ENCODE measurements at places on chromosomes 2 and 18.

- DNase-seq, result no peak
Observed at GRCh38 chr18:48304906-48305693, 104.1 kb downstream of the ZBTB7C start.

- no peak for DNase-seq
Observed at GRCh38 chr2:66217039-66217585, 217.8 kb upstream of the MEIS1 start.

- DNase-seq, result no peak
Observed at GRCh38 chr2:216424274-216424673, 12.0 kb downstream of the SMARCAL1 start.

DNA sequence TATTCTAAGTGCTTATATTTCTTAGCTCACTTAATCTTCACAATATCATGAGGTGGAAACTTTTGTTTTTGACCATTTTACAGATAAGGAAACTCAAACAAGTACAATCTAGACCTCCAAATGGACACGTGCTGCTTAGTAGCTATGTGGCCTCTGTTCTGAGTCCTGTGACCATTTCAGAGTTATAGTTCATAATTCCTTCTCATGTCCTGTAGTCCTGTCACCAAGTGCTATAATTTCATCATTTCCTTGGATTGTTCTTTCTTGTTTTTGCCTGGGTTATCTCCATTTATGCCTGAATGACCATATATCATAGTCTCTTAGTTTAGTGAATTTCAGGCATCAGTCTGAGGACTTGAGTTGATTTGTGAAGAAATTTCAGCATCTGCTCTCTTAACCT lies 91.7 kb downstream of the NUP35 start:
- no peak for DNase-seq

DNA sequence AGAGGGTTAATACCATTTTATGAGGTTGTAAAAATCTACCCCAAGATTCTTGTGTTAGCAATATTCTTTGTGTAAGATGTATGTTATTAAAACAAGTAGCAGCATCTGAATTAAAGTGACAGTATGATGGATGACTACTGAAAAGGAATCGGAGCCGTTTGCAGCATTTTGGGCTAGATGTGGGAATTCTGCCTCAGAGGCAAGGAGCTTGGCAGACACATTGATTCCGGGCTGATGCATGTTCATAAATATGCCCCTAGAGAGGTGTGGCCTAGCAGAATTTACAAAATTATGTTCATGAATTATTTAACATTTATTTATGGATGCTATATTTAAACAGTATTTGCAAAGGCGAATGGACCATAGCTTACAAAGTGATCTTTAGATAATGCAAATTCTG lies 389.0 kb upstream of the ETAA1 start:
- no peak for DNase-seq

DNA sequence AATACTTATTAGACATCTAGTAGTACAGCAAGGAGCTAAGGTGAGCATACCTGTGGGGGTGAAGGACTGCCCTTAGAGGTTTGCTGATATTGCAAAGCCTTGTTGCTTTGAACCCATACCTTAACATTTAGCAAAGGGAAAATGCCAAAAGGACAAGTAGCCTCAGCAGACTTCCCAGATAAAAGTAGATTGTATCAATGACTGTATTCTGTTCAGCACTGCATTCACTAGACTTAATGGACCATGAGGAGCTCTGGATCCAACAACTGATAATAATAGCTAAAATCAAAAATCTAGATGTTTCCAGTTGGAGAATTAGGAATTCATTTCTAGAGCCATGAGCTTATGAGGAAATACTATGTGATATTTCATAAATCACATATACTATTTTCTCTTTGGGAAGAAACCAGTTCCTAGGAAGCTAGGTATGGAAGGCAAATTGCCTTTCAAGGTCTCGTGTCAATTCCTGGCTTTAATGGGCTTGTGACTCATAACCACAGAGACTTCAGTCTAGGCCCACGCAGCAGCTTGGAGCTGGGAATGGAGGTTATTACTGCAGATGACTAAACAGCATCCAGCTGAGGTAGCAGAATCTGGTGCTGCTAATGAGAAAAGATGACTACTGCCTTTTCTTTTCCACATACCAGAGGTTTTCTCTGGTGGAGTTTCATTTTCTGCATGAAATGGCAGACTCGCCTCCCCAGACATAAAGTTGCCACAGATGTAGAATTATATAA lies 191.2 kb upstream of the NABP1 start:
- DNase-seq, result no peak

DNA sequence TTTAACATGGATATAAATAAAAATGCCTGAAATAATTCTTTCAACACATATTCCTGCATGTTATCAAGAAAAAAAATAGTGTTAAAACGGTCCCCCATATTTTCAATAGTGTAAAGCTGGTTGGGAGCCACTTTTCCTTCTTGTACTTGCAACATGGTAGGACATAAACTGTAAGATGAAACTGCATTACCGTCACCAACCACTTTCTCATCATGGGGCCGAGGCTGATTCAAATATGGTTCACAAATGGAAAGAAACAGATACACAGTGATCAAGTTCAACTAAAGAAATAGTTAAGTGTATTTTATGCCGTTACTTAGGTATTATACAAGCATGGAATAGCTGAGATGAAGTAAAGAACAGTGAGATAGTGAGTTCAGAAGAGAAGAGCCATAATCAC lies 360.7 kb downstream of the ZEB2 start:
- DNase-seq, result no peak

DNA sequence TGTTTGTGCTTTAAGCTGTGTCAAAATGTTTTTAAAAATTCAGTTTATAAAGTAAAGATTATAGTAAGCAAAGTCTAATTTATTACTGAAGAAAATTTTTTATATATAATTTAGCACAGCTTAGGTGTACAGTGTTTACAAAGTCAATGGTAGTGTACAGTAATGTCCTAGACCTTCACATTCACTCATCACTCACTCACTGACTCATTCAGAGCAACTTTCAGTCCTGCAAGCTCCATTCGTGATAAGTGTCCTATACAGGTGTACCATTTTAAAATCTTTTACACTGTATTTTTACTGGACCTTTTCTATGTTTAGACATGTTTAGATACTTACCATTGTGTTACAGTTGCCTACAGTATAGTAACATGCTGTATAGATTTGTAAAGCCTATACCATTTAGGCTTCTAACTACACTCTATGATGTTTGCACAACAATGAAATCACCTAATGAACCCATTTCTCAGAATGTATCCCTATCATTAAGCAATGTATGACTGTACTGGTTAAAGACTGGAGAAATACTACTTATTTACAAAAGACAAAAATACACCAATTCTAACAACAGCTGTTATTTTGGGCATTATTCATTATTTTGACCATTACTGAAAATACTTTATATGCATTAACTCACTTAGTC lies 95.1 kb downstream of the STRN start:
- no peak for DNase-seq

GRCh38 chr2:74424139-74424992 lies 2.8 kb downstream of the WDR54 start:
- no peak for DNase-seq

- DNase-seq, result no peak
Observed at GRCh38 chr18:78762753-78763152, 216.9 kb upstream of the SALL3 start.

- DNase-seq, result no peak
Observed at GRCh38 chr18:574865-575645, 5.1 kb upstream of the CETN1 start.

- no peak for DNase-seq
Observed at GRCh38 chr2:177188482-177189469, 23.8 kb upstream of the HNRNPA3 start.

- DNase-seq, result no peak
Observed at GRCh38 chr2:41414486-41415230, 633.2 kb upstream of the PKDCC start.

DNA sequence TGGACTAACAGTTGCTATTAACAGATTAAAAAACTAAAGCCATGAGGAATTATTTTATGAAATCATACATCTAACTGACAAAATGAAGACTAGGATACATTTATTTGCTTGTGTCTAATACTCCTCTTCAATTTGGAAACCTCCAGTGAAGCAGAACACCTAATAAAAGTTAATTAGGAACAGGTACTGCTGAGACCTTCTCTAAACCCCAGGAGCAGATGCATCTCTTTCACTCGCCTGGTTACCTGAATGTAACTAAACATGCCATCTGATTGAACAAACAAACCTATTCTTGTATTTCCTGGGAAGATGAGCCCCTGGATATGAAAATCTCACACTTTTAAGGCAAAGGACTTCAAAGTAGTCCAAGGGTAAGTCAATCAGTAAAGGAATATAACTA lies 898.2 kb downstream of the NRXN1 start:
- no peak for DNase-seq

DNA sequence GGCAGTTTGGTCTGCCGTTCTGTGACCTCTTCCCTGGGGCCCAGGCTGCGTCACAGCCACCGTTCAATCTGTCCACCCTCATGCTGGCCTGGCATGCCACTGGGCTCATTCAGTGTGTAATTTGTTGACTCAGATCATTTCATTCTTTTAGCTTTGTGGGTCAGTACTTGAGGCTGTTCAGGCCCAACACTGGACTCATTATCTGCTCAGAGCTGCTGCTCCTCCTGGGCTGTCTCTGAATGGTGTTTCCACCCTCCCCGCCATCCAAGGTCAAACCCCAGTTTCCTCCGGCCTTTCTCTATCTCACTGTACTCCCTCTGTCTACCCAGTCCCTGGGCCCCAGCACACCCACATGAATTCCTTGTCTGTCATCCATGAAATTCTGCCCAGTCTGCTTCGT lies 152.4 kb upstream of the NCK2 start:
- no peak for DNase-seq

DNA sequence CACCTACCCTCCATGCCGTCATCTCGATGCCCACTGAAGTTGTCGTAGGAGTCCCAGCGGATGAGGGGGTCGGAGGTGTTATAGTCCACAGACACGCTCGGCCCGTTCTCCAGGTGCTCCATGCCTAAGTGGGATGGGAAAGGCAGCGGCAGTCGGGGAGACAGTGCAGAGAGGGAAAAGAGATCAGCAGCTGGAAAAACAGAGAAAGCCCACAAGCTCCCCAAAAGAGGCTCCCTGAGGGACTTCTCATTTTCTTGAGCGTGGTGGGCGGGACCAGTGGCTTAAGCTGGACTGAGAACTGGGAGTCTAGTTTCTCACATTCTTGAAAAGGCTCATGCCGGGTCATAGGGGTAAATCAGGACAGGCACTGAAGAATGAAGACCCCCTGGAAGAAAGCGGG lies 121.9 kb downstream of the TNS1 start:
- DNase-seq, result no peak

DNA sequence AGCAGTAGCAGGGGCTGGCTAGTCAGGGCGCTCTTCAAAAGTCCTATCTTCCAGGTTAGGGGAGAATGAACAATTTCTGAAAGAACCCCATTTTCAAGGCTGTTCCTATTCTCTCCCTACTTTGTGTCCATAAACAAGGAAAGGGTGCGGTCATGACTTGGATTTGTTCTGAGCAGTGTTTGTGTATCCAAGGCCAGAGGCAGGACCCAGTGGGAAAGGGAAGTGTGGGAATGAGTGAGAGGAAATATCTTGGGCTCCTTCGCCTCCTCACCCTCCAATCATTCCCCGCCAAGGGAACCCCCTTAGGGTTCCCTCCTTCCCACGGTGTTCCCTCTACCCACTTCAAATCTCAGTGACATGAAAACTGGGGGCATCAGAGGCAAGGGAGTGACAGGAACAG lies 25.5 kb upstream of the SPTBN1 start:
- DNase-seq, result no peak

GRCh38 chr2:23002234-23002633 lies 382.7 kb upstream of the KLHL29 start:
- DNase-seq, result no peak

GRCh38 chr2:230008708-230009066 lies 60.0 kb downstream of the SLC16A14 start:
- DNase-seq, result no peak

DNA sequence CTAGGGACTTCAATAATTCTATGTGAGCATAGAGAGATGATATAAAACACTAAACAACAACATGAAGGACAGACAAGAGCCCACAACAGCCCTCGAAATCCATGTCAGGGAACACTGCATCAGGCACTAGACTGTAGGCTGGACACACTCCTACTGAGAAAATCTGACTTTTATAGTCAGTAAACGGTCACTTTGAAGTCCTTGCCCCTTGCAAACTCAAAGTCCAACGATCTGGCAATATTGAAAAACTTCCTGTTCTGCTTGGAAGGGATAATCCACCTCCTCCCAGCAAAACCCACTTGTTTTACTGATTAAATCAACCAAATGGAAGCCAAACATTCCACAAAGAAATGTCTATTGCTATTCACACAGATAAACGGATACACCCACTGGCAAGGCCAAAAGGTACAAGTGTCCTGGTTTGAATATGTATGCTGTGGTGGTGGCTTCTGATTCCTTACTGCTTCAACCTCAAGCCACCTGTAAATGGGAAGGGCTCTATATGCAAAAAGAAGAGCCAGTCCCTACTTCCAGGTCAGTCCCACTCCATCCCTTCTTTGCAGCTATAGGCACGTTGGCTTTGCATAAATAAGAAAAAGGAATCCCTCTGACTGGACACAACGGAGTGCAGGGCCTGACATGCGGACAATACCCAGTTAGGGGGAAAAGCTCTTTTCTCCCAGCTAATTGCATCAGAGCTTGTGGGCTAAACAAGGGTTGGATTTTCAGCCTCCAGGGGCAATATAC lies 56.6 kb downstream of the STK39 start:
- DNase-seq, result no peak

GRCh38 chr2:102599486-102599885 lies 19.9 kb upstream of the SLC9A2 start:
- DNase-seq, result no peak

- no peak for DNase-seq
Observed at GRCh38 chr2:32715391-32715841, 87.6 kb downstream of the TTC27 start.

DNA sequence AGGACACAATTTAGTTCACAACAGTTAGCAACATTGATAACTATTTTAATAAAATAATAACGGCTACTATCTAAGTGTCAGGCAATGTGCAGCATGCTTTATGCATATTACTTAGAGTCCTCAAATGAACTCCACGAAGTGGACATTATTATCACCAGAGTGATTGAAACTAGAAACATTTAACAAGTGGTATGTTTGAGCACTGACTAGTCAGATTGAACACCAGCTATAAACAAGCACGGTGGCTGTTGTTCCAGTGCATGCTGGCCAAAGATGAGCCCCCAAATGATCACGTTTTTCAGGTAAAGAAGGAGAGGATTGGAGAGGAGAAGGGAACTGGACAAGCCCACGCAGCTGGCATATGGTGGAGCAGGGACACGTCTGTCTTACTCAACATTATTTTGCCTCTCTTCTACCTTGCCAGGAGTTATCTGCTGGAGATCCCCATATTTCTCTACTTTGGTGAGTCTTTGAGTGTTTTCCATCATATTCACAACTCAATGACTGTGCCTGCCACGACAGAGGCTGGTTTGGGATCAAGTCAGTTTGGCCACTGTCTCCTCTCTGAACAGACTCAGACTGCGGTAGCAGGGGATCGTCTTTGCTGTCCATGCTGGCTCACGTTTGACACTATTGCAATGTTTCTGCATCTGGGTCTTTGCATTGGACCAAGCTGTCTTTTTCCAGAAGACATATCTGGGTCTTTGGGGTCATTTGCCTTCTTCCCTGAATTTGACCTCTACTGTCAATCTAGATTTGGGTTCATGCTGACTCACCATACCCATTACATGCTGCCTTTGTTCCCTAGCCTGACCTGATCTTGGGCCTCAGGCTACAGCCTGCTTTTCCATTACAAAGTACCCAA lies 66.0 kb upstream of the ACSL3 start:
- no peak for DNase-seq

All from CD4-positive, alpha-beta T cell treated with Interleukin-15 for 4 hours (primary cell).